HS-27A (cell line): ENCODE measurements at places on chromosomes 3 and 15.

- no peak for DNase-seq
These were observed 263.1 kb upstream of the DNAJC19 start for GRCh38 chr3:181252631-181253030.

DNA sequence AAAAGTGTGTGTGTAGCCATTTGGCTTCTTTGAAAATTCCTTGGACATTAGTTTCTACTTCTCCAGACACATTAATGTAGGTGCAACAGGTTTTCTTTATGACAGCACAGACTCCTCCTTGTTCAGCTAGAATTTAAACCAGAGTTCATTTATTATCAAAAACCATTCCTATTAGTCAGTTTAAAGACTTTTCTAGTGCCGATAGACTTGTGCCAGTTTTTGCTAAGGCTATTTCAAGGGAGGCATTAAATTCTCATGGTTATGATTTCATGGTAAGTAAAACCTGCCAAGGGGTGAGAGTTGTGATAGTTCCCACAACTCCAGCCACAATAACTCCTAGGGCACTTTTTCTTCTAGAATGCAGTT, 20.6 kb upstream of the SENP7 start:
- DNase-seq: no peak

GRCh38 chr3:60010781-60011180, 961.0 kb upstream of the CFAP20DC start:
- DNase-seq: no peak

DNA sequence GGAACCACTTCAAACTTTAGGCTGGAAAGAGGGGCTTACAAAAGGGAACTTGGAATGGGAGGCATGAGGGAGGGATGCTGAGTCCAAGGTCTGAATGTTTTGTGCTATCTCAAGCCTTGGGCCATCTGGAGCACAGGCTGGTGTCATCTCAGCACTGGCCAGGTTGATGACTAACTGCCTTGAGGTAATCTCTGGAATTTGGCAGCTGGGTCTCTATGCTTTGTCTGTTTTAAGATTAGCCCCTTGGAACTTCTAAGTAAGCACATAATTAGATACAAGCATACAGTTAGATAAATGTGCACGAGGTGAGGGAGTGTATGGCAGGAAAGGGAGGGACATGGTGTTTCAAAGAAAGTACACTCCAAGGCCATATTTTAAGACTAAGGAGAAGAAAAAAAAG, 252.4 kb upstream of the CCDC54 start:
- DNase-seq: peak; percentile 24

DNA sequence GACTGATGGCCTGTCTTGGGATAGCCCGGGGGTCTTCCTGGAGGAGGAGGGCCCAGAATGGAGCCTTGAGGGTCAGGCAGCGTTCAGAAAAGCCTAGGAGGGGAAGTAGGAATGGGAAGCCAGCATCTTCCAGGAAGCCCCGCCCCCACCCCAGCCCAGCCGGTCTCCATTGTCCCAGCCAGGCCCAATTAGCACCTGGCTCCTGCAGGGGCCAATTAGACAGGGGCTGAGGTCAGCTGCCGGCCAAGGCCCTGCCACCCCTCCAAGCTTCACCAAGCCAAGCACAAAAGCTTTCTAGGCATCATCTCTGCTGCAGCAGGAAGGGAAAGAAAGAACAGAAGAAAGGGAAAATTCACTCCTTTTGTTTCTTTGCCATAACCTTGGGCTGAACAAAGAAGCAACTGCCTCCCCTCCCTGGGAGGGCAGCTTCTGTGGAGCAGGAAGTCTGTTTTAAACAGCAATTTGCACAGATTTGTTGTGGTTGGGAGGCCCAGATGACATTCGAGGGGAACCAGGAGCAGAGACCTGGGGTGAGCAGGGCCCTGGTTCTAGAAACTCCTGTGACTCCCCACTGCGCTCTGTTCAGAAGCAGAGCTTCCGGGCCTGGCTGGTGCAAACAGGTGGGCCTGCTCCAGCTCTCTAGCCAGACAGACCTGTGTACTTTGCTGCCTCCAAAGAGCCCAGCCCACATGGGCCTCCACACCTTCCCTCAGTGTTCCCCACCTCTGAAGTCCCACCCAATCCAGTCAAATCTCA, 47.7 kb downstream of the CYP11A1 start:
- no peak for DNase-seq

DNA sequence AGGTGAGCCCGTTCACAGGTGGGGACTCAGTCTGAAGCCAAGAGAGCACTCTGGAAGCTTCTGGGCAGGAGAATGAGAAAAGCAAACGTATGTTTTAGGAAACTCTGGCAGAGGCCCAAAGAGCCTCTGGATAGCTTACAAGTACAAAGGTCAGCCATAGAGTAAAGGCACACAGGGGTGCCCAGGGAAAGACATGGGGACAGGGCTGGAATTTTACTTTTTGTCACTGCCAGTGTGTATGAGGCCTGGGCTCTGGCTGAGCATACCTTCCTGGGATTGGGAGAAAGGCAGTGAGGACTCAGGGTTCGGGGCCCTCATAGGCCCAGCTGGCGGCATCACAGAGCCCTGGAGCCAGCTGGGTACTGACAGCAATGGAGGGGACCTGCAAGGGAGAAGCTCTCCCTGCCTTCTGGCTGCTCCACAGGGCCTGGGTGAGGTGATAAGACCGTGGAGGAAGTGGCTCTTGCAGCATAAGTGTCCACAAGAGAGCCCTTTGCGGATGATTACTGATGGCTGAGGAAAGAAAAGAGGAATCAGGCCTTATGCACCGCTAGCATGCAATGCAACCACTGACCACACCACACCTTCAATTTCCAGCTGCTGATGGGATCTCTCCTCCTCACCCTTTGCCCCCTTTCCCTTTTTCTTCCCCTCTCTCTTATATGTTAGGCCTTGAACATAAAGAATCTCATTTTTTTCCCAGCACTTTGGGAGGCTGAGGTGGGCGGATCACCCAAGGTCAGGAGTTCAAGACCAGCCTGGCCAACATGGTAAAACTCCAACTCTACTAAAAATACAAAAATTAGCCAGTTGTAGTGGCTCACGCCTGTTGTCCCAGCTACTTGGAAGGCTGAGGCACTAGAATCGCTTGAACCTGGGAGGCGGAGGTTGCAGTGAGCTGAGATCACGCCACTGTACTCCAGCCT, 25.1 kb upstream of the BCL2L10 start:
- no peak for DNase-seq

- no peak for DNase-seq
These were observed 381.8 kb upstream of the EPHA3 start for GRCh38 chr3:88725440-88726165.

DNA sequence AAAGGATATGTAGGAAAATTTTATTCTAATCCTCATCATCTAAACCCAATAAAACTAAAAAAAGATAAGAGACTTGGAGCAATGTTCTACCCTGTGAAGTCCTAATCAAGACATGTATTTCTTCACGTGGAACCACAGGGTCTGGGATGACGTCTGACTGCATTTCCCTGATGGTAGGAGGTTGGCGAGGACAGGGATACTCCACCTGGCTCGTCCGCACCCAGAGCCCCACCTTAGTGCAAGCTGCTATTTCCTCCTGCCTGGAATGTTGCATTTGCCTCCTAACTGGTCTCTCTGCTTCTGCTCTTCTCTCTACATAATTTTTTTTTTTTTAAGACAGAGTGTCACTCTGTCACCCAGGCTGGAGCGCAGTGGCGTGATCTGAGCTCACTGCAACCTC, 57.7 kb upstream of the RASGRP1 start:
- no peak for DNase-seq

DNA sequence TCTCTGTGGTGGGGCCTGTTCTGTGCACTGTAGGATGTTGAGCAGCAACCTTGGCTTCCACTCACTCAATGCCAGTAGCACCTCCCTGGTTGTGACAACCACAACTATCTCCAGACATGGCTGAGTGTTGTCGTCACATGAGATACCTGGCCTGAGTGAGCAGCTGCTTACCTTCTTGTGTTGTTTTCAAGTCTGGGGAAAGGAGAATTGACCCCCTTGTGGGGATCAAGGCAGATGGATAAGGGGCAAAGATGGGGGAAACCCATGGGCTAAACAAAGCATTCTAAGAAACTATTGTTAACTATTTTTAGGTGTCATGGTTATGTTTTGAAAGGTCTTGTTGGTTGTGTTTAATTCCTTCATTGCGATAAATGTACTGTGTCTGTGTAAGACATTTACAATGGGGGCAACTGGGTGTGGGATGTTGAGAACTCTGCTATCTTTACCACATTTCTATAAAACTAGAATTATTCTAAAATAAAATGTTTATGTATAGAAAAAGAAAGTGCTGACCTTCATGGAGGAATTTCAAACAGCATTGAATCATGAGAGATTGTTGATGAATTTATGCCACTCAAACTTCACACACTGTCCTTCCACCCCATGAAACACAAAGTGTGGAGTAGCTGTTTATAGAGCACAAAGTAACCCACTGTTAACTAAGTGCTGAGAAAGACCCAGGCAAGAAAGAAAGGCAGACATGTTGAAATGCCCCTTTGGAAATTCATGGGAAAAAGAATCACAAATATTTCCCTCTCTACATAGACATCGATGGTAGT, 48.4 kb upstream of the SPTSSB start:
- no peak for DNase-seq

DNA sequence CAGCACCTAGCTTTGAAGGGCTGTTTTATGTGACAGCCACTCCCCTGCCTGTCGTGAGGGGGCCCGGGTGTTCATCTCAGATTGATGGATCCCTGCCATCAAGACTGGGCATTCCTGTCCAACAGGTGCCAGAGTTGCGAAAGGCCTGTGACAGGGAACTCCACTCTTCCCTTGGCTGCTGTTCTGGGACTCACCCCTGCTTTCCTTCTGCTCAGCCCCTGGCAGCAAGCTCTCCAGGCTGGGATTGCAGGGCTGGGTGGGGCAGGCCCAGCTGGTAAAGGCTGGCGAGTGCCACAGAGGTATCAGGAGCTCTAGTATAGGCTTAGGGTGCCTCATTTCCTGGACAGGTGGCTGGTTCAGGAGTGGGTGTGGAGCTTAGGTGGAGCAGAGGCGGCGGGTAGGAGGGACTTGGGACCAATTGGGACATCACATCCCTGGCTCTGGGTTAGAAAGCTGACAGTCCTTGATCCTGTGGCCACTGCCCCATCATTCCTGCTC, at the start of gene PLA2G4B:
Gene PLA2G4B, plus strand, starts transcription at position 448 of the 498 bp plus-strand sequence. CDS start 67 bp downstream, outside the sequence.
- DNase-seq: no peak

DNA sequence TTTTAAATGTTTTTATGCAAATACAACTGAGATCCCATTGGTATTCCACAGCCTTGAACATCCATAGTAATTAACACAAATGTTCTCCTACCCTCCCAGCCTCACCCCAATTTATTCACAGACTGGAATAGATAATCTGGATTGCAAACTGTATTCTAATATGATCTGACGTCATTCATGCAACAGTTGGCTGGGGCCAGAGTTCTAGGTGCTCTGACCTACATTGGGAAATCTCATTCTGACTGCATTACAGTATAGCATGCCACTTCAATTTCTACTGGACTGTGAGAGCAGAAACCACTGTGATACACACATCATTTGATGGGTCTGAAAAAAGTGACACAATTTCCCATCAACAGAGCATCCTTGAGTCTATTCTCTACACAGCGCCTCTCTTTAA, 403.1 kb downstream of the MAGI1 start:
- no peak for DNase-seq

GRCh38 chr3:159881828-159882309, 106.8 kb upstream of the IL12A start:
- DNase-seq: no peak

- no peak for DNase-seq
These were observed 41.0 kb upstream of the ZNF280D start for GRCh38 chr15:56774356-56774755.

DNA sequence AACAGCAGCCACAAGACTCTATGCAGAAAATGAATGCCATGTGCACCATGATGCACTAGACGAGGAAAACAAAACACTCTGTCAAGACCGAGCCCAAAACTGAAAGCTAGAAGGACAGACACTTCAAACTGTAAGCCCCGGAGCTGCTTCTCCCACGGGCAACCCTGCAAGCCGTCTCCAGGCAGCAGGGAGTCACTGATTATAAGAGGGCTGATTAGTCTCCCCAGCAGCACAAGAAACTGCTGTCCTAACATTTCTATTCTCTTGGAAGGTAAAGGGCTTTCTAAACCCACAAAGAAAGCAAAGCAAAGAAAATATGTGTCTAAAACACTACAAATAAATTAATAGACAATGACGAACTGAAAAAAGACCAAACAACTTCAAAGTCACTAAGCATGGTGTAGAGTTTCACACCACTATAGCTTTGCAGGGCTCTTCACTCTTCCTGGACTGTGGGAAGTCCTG, 15.5 kb downstream of the TBC1D2B start:
- no peak for DNase-seq

- DNase-seq: no peak
These were observed 15.4 kb downstream of the ANPEP start for GRCh38 chr15:89799011-89799911.

DNA sequence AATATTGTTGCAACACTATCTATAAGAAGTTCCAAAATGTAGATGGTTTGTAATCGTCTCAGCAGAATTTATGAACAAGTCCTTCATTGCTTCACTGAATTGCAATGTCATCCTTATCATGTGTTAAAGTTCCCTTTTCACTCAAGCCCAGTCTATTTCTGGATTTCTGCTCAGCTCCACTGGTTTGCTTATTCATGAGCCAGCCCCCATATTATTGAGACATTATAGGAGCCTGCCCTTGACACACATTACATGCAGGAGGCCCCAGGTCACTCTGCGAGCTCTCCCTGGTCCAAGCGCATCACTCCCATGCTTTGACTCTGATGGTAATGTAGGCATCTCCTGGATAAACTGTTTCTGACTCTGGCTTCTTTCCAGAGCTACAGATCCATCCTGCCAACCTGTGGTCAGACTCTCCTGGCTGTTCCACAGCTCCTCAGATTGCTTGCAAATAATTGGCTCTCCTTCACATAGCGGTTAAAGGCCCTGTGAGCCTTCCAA, 56.9 kb downstream of the ABTB1 start:
- DNase-seq: no peak

GRCh38 chr15:97461226-97461625, 499.3 kb upstream of the ARRDC4 start:
- no peak for DNase-seq

DNA sequence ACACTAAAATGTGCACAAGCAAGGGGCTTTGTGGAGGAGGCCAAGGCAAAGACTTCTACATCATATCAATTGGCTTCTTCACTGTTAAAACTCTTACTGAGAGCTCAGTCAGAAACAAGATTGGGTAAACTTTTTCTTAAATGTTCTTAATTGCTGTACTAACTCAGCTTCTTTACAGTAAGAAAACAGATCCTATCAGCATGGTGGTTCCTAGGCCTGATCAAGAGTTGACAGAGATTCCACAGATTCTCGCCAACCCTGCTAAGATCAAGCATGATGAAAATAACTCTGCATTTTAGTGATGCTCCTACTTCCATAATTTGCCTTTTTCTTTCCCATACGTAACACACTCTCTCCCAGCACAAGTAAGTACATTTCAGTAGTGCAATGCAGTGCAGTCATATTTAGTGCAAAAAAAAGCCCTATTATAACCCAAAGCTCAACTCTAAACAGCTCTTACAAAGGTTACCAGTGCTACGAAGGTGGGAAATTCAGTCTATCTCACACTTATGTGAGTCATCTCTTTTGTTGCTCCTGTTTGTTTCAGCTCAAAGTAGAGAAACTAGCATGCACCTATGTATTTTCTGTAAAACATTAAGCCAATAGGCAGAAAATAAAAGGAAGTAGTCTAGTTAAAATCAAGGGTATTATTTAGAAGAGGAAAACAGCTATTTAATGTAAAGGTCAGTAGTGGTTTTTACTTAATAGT, 29.9 kb downstream of the TIGIT start:
- DNase-seq: no peak

- no peak for DNase-seq
These were observed 35.6 kb upstream of the SPTSSB start for GRCh38 chr3:161406594-161407555.

GRCh38 chr3:187737368-187738070, 7.7 kb downstream of the BCL6 start:
- DNase-seq: no peak
